ENCODE measurements at places on chromosomes 1 and 21. TPM values are rescaled to one million over a fixed set of nuclear protein-coding genes. Genes with fewer than 3 reads are reported as not detected.

GRCh38 chr21:15252431-15252830, 187.6 kb upstream of the NRIP1 start:
- DNase-seq = no peak

DNA sequence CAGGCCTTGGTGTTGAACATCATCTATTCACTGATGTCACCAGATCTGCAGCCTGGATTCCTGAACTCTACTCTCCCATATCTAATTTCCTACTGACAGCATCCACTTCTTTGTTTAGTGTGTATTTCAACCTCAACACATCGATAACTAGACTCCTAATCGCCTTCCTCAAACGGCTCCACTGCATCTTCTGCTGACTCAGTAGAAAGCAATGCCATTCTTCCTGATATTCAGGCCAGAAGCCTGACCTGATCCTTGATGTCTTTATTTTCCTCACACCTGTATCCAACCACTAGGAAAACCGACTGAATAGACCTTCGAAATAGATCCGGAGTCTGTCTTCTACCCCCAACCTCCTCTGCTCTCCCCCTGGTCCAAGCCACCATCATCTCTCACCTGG, 466.9 kb downstream of the PCP4 start:
- peak; percentile 2 for DNase-seq

GRCh38 chr1:18703041-18703621, 72.5 kb downstream of the PAX7 start:
- DNase-seq = peak; percentile 34

DNA sequence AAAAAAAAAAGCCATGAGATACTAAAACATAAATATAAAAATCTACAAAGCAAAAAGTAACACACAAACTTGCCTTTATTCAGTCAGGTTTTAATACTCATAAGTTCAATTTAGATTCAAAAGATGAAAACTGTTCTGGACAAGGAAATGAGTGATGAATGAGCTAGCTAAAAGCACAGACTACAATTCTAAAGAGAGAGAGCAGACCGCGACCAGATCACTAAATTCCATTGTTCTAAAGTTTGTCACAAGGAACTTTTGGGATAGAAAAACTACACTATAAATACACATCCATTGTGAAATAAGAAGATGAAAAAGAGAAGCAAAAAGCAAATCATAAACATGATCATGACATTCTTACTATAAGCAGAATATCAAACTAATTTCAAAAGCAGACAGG, 1.7 kb downstream of the ODF2L start:
- peak; percentile 38 for DNase-seq

GRCh38 chr1:220363196-220363837, 91.1 kb upstream of the RAB3GAP2 start:
- DNase-seq = peak; percentile 36

GGPS1 gene
- total RNA-seq = 25.3 TPM

- no peak for DNase-seq
Observed at GRCh38 chr1:228141226-228142044, 1.4 kb downstream of the GUK1 start.

DNA sequence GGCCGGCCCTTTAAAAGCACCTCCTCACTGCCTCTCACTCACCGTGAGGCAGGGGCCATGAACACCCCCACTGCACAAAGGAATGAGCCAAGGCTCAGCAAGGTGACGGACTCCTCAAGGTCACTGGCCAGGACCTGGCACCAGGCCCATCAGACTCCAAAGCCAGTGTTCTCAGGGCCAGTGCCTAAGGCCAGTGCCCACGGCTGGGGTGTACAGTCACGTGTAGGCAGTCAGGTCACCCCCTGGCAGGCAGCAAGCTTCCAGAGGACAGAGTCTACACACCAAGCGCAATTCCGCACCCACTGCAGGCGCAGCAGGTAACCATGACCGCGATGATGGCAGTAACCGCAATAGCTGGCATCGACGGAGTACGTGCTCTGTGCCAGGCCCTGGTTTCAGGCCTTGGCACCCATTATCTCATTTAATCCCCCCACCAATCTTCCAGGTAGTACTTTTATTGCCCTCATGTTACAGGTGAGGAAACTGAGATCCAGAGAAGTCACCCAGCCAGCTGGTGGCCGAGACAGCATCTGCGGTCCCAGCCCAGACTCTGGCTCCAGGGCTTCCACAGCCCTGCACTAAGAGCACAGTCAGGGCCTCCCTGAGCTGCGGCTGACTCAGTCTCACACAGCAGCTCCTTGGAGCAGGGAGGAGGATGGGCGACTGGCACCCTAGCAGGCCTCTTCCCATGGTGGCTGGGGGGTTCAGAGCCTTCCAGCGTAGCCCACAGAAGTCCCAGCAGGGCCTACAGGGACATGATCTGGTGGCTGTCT, 27.0 kb downstream of the RAP1GAP start:
- DNase-seq = no peak

DNA sequence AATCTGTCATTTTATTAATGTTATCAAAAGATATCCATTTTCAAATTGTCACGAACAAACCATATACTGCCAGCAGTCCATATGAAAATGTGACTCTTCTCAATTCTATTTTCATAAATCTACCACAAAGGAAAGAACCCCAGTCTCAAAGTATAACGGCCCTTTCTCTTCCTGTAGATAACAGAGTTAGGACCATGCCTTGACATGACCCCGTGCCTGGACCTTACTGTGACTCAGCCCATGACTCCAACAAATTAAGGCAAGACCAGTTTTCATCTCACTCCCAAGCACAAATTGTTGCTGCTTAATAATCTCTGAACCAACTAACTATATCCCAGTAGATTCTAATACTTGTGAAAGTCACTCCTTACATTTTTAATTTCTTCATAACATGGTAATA, 124.4 kb upstream of the NFIA start:
- peak; percentile 58 for DNase-seq

- DNase-seq = peak; percentile 69
Observed at GRCh38 chr1:209405183-209405814, 178.2 kb upstream of the CAMK1G start.

DNA sequence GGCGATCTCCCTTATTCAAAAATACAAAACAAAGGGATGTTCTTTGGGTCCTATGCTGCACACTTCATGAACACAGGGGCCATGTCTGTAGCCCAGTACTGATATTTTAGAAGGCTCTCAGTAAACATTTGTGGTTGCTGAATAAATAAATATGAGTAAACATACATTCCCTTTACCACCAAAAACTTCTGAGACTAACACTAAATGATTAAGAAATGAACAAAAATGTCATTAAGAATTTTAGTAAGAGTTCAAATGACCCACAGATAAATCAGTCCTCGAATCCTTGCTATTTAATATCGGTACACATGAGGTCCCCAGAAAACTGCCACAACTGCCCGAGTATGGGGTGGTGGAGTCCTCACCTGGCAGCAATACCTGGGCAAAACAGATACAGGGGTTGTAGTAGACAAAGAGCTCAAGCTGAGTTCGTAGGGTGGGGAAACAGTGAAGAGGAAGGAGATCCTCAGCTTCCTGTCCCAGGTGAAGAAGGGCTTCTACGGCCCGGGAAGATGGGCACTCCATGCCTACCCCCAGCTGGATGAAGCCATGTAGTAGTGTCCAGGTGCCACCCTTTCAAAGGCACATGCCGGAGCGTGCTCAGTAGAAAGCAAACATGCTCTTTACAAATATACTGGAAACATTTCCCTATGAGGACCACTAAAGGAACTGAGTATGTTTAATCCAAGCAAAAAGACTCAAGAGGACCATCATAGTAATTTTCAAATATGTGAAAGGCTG, 72.6 kb upstream of the ARHGAP29 start:
- no peak for DNase-seq

DNA sequence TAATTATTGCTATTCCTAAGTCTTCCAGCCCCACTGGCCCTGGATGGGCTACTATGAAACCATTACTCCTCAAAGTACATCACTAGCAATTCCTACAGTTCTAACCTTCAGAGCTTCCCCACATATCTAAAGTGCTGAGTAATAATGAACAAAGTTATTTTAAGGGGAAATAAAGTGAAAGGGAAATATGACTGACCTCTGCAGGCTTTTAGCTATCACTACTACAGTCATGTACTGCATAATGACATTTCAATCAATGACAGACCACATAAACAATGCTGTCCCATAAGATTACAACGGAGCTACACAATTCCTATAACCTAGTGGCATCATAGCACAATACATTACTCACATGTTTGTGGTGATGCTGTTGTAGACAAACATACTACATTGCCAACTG, 32.5 kb upstream of the ASPM start:
- no peak for DNase-seq

GRCh38 chr1:51973587-51974474, 16.7 kb downstream of the RAB3B start:
- DNase-seq = no peak

RHBG gene
- under 0.01 TPM for total RNA-seq

KLHDC7A gene
- under 0.01 TPM for total RNA-seq

LCE2B gene
- not detected for total RNA-seq

CTH gene
- 14.2 TPM for total RNA-seq

DNA sequence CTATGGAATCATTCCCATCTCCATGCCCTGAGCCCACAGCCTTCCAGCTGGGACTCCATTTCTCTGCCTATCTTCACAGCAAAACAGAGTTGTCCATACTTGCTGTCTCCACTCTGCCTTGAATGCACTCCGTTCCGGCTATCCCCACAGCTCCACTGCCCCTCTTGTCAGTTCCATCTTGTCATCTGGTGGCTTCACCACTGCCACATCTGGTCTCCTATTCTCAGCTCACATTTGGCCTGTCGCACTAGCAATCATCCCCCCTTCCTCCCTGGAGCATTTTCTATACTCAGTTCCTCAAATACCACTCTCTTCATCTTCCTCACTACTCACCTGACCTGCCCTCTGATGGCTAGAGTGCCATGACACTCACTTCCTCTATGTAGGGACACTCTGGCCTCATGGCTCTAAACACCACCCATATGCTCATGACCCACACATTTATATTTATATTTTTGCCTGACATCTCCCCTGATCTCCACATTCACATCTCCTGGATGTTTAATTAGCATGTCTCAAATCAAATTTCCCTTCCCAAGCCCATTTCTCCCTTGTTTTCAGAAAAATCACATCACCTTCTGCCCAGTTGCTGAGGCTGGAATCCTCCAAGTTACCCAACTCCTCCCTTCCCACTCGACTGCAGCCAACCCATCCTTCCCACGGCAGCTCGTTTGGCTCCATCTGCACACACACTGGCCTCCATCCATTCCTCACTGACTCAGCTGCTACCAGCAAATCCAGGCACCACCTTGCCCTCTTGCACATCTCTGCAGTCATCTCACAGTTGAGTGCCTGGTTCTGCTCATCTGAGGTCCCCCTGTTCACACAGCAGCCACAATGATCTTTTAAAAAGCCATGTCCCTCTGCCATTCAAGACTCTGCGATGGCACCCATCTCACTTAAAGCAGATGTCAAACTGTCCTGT, 6.1 kb downstream of the ZNF692 start:
- DNase-seq = no peak

CA6 gene
- not detected for total RNA-seq

DNA sequence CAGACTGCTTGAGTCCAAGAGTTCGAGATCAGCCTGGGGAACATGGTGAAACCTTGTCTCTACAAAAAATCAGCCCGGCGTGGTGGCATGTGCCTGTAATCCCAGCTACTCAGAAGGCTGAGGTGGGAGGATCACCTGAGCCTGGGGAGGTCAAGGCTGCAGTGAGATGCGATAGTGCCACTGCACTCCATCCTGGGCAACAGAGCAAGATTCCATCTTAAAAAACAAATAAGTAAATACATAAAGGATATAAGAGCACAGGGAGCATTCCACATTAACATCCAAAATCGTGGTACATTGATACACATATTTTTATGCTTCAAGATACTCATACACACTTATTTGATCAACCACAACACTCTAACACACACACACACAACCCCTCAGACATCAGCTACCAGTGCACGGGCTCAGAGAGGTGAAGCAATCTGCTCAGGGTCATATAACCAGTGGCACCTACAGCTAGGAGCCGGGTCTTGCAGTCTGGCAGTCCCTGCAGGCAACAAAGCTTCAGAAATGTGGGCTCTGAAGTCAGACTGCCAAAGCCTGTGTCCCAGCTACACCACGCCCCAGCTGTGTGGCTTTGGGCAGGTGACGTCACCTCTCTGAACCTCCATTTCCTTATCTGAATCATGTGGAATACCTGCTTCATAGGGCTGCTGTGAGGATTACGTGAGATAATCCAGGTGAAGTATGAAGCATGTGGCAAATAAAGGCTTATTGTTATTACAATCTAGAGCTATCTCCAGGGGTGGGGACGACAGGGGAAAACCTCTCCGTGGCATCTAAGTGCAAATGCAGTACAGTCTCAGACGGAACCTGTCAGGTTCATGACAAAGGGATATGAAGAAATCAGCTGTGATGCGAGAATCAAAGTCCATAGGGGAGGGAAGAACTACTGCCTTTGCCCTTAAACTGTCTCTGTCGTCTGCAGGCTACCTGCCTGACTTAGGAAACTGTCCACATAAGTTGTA, 4.8 kb upstream of the CRYBG2 start:
- DNase-seq = peak; percentile 96

DNA sequence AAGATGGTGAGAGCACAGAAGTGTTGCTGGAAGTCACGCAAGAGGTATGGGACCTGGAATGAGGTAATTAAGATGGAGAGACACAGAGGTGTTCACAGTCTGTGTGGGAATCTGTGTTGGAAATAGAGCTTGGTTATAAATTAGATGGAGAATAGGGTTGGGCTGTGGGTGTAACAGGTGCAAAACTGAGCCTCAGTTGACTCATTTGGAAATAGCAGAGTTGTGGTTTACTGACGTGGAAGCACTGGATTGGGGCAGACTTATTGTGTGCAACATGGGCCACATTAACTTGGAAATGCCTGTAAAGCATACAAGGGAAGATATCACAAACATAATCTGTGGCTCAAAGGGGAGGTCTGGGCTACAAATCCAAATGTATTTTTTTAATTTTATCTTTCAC, 13.0 kb downstream of the CAMSAP2 start:
- no peak for DNase-seq

MSH4 gene
- total RNA-seq = 0.51 TPM

ITGB2 gene
- total RNA-seq = 0.26 TPM

ALX3 gene
- not detected for total RNA-seq

DNA sequence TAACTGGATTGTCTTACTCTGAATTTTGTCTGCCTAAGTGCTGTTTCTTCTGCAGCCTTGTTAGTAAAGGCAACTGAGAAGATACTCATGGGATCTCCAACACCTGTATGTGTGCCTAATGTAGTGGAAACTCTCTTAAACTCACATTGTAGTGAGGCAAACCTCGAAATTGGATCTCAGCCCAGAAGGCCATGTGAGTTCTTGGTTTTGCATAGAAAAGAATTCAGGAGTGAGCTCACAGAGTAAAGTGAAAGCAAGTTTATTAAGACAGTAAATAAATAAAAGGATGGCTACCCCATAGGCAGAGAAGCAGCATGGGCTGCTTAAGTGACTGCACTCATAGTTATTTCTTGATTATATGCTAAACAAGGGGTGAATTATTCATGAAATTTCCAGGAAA, 1344.7 kb downstream of the NCAM2 start:
- no peak for DNase-seq

DNA sequence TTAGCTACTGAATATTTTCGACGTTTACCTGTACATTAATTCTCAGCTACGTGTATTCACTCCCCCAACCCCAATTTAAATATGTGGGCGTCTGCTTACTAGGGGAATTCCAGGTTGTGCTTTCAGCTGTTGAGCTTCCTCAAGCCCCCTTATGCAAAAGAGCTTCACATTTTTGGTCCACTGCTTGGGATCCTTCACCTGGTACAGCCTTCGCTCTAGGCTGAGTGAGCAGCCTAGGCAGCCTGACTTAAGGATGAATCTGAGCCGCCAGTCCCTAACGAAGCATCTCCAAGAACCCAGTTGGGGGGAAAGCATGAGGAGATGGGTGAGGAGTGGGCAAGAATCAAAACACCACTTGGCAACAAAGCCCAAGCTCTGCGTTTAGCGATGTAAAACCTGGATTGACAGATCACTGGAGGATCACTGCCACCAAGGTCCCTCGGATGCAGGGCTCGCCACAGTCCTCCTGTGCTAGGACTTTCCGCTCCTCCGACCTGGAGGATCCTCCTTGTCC, 674 bp downstream of the BCL10 start:
- peak; percentile 52 for DNase-seq

Measured in bronchial epithelial cell (primary cell).